ENCODE measurements at places on chromosomes 1 and 21. TPM values are rescaled to one million over a fixed set of nuclear protein-coding genes. Genes with fewer than 3 reads are reported as not detected.
A peak's percentile ranks its signal among the peaks of the same experiment; 100 is the strongest.

DNA sequence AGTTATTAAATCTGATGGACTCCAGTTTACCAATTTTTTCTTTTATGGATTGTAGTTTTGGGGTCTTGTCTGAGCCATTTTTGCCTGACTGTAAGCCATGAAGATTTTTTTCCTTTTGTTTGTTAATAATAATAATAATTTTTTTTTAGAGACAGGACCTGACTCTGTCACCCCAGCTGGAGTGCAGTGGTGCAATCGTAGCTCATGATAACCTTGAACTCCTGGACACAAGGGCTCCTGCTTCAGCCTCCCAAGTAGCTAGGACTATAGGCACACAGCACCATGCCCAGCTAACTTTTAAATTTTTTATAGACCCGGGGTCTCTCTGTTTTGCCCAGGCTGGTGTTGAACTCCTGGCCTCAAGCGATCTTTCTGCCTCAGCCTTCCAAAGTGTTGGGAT, 6.3 kb downstream of the PTBP2 start:
- DNase-seq: no peak

GRCh38 chr1:65259816-65260215, 49.5 kb upstream of the DNAJC6 start:
- DNase-seq: no peak

DNA sequence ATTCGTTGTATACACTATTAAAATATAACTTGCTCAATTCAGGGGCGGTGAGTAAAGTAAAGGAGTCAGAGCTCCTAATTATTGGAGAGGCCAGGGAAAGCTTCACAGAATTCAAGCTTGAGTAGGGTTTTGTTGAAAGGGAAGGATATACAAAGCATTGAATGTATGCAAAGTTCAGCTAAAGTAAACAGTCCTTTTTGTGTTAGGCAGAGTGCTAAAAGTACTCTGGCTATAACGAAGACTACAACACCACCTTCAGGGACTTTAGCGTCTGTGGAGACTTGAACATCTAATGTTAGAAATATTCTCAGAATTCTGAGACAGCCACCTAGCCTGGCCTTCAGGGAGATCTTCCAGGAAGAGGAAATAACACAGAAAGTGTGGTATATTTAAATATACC, 1.1 kb downstream of the FALEC start:
- peak; percentile 14 for DNase-seq

DNA sequence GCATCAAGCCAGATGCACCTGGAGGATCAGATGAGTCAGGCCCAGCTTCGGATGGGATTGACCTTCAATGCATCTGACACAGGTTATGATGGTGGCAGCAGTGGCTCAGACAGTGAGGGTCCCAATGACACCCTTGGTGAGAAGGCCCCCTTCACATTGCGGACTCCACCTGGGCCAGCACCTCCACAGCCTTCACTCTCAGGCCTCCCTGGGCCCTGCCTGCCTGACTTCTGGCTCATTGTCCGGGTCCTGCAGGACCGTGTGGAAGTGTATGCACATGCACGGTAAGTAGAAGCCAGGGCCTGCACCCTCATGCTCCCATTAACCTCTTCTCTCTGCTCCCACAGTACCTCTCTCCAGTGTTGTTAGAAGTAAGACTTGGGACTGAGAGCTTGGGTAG, 20.8 kb downstream of the HYI start:
- no peak for DNase-seq

DNA sequence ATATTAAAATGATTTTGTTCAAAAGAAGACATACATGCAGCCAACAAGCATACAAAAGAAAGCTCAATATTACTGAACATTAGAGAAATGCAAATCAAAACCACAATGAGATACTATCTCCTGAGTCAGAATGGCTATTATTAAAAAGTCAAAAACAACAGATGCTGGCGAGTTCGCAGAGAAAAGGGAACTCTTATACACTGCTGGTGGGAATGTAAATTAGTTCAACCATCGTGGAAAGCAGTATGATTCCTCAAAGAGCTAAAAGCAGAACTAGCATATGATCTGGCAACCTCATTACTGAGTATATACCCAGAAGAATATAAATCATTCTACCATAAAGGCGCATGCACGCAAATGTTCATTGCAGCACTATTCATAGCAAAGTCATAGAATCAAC, 126.0 kb upstream of the HMCN1 start:
- no peak for DNase-seq

DNA sequence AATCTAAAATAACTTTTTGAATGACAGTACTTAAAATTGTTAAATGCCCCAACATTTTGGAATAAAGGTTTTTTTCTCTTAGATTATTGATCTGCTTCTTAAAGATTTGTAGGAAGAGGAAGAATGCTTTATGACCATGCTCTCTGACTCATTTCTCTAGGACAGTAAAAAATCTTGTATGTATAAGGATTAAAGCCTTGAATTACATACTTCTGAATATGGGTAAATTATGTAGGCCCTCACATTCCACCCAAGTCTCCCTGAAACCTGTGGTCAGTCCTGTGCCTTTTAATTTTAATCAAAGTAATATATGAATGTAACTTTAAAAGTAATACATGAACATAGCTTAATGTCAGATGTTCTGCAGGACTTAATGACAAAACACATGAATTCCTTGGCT, 50.5 kb downstream of the ABCD3 start:
- no peak for DNase-seq

GRCh38 chr1:209042413-209042812, 541.1 kb upstream of the CAMK1G start:
- no peak for DNase-seq

DNA sequence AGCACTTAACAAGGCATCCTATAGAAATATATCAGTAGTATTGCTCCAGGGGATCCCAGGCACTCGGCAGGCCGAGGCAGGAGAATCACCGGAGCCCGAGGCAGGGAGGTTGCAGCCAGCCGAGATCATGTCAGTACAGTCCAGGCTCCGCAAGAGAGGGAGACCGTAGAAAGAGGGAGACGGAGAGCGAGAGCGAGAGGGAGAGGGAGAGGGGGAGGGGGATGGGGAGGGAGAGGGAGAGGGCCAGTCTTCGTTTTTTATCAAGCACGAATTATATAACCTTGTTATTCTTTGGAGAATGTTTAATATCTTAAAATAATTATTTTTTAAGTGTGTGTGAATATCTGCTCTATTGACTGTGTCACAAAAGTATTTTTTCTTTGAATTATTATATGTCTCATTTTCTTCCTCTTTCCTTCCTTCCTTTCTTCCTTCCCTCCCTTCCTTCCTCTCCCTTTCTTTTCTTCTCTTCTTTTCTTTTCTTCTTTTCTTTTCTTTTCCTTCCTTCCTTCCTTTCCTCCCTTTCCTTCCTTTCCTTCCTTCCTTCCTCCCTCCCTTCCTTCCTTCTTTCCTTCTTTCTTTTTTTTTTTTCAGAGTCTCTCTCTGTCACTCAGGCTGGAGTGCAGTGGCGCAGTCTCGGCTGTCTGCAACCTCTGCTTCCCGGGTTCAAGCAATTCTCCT, 233.7 kb downstream of the SRGAP2C start:
- DNase-seq: no peak

- no peak for DNase-seq
Measured at GRCh38 chr1:13582713-13583443, 754 bp upstream of the PDPN start.

GRCh38 chr1:115266729-115267421, 71.2 kb downstream of the NGF start:
- no peak for DNase-seq

GRCh38 chr1:47745715-47746609, 251.2 kb downstream of the TRABD2B start:
- DNase-seq: no peak

GRCh38 chr1:194755241-194755994, 1569.0 kb upstream of the B3GALT2 start:
- DNase-seq: no peak

DNA sequence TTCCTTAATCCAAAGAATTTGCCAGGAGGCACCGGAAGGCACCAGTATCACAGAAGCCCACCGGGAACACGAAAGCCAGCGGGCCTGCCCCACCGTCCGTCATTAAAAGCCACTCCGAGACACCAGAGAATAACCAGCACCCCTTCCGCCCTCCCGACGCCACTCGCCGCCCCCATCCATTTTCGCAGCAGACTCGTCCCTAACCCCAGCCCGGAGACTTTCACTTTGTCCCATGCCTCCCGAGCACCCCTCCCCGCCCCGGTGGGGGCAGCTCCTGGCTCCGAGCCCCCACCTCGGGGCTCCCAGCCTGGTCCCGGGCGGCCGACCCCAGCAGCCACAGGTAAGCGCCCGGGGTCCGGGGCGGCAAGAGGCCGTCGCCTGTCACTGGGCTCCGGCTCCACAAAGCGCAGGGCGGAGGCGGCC, 105.4 kb downstream of the SLC45A1 start:
- DNase-seq: peak; percentile 53

DNA sequence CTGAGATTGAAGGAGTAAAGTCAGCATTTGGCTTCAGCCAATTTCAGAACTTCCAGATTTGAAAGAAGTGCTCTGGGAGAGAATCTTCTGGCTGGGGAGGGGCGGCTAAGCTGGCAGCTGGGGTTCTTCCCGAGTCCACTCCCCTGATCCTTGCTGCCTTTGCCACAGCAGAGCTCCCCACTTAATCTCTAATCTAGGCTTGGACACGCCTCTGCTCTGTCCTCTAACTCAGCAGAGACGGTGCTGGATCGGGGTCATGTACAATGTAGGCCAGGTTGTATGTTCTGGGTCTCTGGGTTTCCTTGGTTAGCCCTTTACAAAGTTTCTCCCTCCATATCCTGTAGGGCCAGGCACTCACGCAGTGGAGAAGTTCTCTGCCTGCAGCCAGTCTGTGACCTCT, 10.1 kb upstream of the GSTM3 start:
- DNase-seq: no peak

- DNase-seq: no peak
Measured at GRCh38 chr1:168372861-168373371, 92.2 kb downstream of the TBX19 start.

- no peak for DNase-seq
Measured at GRCh38 chr1:16186655-16187235, 25.7 kb downstream of the ARHGEF19 start.

- no peak for DNase-seq
Measured at GRCh38 chr21:40120940-40121575, 253.8 kb downstream of the PCP4 start.

DNA sequence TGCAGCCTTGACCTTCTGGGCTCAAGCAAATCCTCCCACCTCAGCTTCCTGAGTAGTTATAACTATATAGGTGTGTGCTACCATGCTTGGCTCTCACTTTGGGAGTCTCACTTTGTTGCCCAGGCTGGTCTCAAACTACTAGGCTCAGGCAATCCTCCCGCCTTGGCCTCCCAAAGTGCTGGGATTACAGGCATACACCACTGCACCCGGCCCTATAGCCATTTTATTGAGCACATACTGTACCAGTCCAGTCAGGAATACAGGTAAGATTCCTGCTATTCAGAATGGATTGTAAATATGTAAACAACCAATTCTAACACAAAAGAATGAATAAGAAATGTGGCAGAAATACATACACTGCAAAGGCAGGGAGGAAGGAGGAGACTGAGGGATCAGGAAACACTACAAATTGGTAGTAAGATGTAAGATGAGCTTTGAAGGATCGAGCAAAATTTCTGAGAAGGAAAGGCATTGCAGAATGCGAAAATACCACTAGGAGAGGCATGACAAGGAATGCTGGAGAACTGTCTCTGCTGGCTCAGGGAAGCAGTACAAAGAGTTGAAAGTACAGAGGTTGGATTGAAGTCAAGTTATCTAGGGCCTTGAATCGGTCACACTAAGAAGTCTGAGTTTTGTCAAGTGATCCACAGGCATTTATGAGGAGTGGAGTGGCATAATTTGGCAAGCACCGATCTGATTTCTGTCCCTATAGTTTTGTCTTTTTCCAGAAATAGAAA, 60.4 kb downstream of the LHX4 start:
- DNase-seq: no peak

DNA sequence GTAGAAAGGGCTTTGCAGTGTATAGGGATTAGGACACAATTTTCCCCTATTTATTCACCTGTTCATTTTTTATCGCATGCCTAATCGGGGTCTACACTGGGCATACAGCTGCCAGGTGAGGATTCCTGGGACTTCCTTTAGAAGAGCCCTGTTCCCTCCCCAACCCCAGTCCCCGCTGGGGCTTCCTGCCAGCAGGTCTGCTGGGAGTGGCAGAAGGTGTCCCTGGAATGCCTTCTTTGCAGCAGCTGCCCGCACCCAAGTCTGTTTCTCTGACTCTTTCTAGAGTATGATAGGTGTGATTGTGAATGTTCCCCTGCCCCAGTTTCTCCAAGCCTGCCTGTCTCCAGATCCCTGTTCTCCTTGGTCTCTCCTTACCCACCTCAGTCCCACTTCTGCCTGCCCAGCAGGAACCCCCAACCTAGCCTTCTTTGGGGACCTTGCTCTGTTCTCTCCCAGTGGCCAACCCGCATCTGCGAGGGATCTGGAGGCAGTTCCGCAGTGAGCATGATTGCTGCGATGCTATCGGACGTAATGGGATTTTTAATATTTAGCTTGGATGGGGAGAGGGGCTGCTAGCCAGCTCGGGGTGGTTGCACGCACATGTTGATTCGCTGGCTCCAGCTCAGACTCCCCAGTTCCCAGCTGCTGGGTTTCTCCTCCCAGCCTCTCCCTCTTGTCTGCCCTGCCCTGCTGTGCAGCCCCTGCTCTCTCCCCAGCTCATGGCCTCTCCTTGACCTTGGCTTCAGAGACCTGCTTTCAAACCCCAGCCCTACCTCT, 79.8 kb downstream of the EPHB2 start:
- no peak for DNase-seq

DNA sequence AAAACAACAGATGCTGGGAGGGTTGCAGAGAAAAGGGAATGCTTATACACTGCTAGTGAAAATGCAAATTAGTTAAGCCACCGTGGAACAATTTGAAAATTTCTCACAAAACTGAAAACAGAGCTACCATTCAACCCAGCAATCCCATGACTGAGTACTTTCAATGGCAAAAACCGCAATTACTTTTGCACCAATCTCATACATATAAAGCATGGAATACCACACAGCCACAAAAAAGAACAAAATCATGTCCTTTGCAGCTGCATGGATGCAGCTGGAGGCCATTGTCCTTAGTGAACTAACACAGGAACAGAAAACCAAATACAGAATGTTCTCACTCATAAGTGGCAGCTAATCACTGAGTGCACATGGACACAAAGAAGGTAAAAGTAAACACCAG, 6.3 kb upstream of the OR2T8 start:
- DNase-seq: no peak

GRCh38 chr1:5365751-5366150, 626.5 kb downstream of the NPHP4 start:
- no peak for DNase-seq

DNA sequence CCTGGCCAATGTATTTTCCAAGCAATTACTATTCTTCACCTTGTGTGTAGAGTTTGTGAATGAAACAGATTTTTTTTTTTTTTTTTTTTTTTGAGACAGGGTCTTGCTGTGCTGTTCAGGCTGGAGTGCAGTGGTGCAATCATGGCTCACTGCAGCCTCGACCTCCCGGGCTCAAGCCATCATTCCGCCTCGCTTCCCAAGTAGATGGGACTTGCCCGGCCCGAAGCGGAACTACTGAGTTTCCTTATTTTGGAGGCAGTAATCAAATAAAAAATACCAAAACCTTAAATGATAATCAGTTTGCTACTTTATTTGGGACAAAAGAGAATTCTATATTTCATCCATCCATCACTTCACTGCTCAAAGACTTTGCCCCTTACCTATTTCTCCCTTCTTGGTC, 704 bp upstream of the BTBD8 start:
- no peak for DNase-seq

- DNase-seq: no peak
Measured at GRCh38 chr1:71232786-71233185, 152.0 kb upstream of the ZRANB2 start.

Gene DNAJC16
- 10.0 TPM for total RNA-seq

Gene ALPL
- not detected for total RNA-seq

Gene TNFRSF9
- total RNA-seq: 219 TPM

Gene FNDC5
- total RNA-seq: not detected

Gene CYP4Z1
- not detected for total RNA-seq

Gene AGMAT
- total RNA-seq: 21.6 TPM

Gene LACTBL1
- not detected for total RNA-seq

Gene S100A1
- not detected for total RNA-seq

Gene DDAH1
- 0.07 TPM for total RNA-seq

Data from activated CD8-positive, alpha-beta T cell treated with anti-CD3 and anti-CD28 coated beads for 36 hours (primary cell).